ENCODE measurements at places on chromosomes 16 and 17. TPM values are rescaled to one million over a fixed set of nuclear protein-coding genes. Genes with fewer than 3 reads are reported as not detected.

NACA2 gene
- not detected for total RNA-seq

RNF167 gene
- total RNA-seq: 15.2 TPM

KRTAP4-6 gene
- total RNA-seq: not detected

ODF4 gene
- not detected for total RNA-seq

ADAMTS18 gene
- total RNA-seq: 5.5 TPM

HEATR3 gene
- 38.7 TPM for total RNA-seq

CDH11 gene
- total RNA-seq: 210 TPM

SULT1A4 gene
- total RNA-seq: 8.2 TPM

GFAP gene
- 0.35 TPM for total RNA-seq

MARVELD3 gene
- not detected for total RNA-seq

CHMP6 gene
- 19.1 TPM for total RNA-seq

DPEP1 gene
- total RNA-seq: 0.39 TPM

FOXC2 gene
- 2.3 TPM for total RNA-seq

PPL gene
- 0.26 TPM for total RNA-seq

CLCN7 gene
- 73.8 TPM for total RNA-seq

PCGF2 gene
- 6.4 TPM for total RNA-seq

CRHR1 gene
- not detected for total RNA-seq

FSCN2 gene
- total RNA-seq: 0.66 TPM

KIF2B gene
- not detected for total RNA-seq

C16orf46 gene
- total RNA-seq: 0.35 TPM

CHST5 gene
- total RNA-seq: not detected

HSPB9 gene
- total RNA-seq: not detected

STH gene
- not detected for total RNA-seq

VMO1 gene
- 0.32 TPM for total RNA-seq

ATF7IP2 gene
- 8.1 TPM for total RNA-seq

KLHL10 gene
- total RNA-seq: not detected

PTX4 gene
- not detected for total RNA-seq

RAB34 gene
- total RNA-seq: 41.7 TPM

ATP6V0C gene
- total RNA-seq: 8.8 TPM

DRC3 gene
- total RNA-seq: 1.1 TPM

METRNL gene
- total RNA-seq: 63.3 TPM

CIAPIN1 gene
- total RNA-seq: 80.8 TPM

GGT6 gene
- total RNA-seq: not detected

E4F1 gene
- total RNA-seq: 34.0 TPM

TMEM256 gene
- total RNA-seq: 56.9 TPM

ZC3H7A gene
- total RNA-seq: 32.2 TPM

RGS11 gene
- total RNA-seq: 2.7 TPM

SMPD3 gene
- not detected for total RNA-seq

SPATA22 gene
- 0.07 TPM for total RNA-seq

MYH13 gene
- not detected for total RNA-seq

CEMP1 gene
- total RNA-seq: not detected

PDK2 gene
- total RNA-seq: 11.2 TPM

IGF2BP1 gene
- total RNA-seq: 0.21 TPM

C1QTNF8 gene
- total RNA-seq: not detected

BICDL2 gene
- total RNA-seq: not detected

MT1A gene
- 9.4 TPM for total RNA-seq

KRT222 gene
- total RNA-seq: not detected
